NCI-H1048 (cell line): ENCODE measurements at places on chromosomes 16 and 17.

- no peak for DNase-seq
These were observed 219.5 kb downstream of the NTN1 start for GRCh38 chr17:9240659-9241370.

DNA sequence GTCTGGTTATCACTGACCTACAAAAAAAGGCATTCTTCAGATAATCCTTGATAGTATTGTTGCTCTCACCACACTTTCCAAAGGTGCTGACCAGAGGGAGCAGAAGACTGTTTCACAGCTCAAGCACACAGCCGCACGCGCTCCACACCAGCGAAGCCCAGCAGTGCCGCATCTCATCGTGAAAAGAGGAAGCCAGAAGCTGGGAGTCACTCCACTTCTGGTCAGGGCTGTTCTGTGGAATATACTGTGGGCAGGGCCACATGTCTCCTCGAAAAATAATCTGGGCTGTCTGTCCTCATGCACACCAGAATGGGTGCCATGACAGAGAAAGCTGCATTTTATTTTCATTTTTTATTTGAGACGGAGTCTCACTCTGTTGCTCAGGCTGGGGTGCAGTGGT is 7.3 kb upstream of the PRSS36 start:
- DNase-seq: no peak

DNA sequence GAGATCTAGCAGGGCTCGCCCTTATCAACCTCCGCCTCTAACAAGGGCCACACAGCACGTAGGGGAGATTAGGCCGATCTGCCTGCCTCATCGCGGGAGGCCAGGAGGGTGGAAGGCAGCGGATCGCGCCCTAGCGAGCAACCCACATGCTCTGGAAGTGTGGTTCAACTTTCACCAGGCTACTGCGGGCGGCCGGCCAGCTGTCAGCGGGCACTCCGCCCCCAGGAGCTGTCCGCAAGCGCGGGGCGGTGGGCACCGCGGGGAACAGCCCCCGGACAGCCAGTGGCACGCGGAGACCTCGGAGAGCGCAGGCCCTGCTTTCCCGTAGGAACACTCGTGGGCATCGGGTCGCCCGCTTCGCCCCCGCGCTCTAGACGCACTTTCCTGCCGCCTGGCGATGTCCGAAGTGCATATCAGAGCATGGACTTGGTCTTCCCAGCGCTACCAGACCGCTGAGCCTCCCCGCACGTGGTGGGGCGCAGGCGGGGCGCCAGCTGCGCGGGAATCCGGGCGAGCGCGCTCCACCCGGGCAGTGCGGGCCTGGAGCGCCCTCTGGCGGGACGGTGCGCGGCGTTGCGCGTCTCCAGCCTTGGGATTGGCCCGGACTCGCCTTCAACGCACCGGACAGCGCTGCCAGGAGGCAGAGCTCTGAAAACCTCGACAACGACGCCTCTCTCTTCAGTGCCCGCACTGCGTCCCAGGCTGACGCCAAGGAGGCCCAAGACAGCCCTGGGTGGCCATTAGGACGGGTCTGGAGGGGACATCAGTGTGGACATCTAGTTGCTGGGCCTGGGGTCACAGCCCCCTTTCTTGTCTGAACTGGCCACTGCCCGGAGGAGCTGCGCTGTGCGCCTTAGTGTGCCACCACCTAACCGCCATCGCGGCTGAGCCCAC is 3.6 kb upstream of the ZNHIT3 start:
- DNase-seq: peak; percentile 49

- DNase-seq: no peak
These were observed 57.2 kb downstream of the MEOX1 start for GRCh38 chr17:43604549-43604948.

DNA sequence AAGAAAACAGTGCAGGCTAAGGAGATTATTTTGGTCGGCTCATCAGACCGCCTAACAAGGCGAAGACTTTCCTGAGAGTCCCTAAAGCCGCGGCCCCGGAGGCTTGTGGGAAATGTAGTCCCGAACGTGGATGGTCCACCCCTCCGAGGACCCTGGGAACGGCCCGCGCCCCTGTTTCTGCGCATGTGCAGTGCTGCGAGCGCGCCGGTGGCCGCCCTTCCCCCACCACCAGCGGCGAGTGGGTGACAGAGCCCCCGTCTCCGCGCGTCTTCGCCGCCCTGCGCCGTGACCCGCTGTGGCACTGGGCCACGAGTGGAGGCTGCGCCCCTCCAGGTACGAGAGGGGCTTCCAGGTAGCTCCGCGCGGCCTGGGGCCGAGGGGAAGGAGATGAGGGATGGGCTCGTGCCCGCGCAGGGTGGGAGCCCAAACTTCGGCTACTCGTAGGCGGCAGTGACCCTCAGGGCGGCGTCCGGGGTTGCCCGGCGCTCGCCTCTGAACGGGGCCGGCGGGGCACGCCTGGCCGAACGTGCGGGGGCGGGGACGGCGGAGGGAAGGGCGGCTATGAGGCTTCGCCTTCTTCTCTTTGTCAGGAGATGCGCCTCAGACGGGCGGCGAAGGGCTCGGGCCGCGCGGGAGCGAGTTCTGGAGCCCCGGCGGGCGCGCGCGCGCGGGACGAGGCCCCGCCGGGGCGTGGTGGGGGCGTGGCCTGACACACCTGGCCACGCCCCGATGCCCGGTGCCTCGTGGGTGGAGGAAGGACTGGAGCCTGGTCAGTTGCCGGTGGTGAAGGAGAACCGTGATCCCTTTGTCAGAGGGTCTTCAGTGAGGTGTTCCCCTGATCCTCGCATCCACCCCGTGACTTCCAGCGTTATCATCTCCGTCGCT is at the start of gene ZFP1:
ZFP1 (plus strand) TSS at position 214 of the 885 bp plus-strand sequence. CDS start 4,428 bp downstream, outside the sequence.
- DNase-seq: peak; percentile 33

GRCh38 chr17:71099003-71099714 is 929.8 kb downstream of the KCNJ2 start:
- DNase-seq: no peak

GRCh38 chr16:79122343-79122742 is 478.2 kb downstream of the MAF start:
- DNase-seq: no peak

GRCh38 chr17:39223907-39224777 is 1.6 kb downstream of the STAC2 start:
- no peak for DNase-seq

DNA sequence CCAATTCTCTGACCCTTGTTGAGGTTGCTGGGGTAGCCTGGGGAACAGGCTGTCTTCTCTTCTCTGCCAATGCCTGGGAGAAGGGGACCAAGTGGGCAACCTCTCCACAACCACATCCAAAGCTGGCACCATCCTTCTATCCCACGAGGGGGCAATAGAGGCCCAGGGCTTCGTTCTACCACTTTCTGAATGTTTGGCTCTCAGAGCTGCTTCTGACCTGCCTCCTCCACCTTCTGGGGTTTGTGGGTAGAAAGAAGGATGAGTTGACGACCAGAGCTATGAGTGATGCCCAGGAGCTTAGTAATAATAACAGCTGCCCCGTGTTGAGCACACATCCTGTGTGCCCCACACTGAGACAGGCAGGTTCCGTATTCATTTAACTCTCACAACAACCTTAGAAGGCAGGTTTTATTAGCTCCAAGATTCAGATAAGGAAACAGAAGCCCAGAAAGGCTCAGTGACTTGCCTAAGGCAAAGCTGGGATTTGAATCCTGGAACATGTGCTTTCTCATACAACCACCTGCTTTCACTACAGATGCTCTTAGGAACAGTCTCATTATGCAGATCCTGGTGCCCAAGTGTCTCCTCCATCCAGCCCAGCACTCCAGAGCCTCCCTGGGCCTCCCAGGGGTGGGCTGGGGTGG is 11.1 kb downstream of the TSPOAP1 start:
- DNase-seq: no peak

DNA sequence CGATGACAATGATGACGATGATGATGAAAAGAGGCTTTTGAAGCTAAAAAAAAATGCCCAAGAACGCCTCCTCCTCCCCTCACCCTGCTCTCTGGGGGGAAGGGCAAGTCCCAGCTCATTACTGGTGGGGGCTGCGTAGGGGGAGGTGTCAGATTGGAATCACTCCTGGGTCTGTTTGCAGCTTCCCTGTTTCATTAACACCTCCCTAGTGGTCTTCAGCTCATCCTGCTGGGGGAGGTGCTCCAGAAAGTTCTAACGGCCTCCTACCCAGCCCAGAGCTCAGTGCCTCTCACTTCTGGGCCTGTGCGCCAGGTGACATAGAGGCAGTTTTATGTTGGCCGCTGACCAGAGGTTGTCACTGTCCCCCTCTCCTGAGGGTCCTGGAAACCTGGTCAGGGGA is 12.7 kb downstream of the MRM1 start:
- no peak for DNase-seq

DNA sequence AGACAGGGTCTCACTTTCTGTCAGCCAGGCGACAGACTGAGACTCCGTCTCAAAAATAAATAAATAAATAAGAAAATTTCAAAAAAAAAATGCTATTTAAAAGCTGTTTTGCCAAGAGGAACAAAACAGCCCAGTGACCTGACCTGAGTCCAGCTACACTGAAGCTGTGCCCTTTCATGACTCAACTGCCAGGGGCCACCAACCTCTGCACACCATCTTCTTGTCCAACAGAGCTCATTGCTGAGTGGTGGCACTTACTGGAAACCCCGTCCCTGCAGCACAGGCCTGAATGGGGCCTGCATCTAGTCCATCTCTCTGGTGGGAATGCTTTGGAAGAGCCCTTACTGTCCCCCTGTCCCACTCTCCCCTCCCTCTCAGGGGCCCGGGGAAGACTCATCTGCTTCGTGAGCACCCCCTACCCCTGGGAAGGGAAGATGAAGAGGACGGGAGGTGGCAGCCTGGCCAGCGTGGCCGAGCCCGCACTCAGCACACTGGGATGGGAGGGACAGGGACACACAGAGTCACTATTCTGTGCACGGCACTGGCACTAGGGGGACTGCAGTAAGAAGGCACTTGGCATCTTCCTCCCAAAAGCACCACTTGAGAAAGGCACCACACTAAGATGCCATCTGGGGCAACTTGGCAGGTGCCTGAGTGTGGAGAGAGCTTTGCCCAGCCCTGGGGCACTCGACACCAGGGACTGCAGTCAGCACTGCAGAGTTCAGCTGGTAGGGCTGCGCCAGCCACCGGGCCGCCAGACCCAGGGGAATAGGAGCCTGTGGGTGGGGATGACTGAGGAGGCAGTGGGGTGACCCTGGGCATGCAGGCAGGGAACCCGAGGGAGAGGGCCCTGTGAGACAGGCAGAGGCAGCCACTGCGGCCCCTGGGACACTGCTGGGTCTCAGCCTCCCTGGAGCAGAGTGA is 13.5 kb downstream of the FBXO31 start:
- DNase-seq: no peak

GRCh38 chr16:22633799-22634198 is 123.1 kb downstream of the NPIPB5 start:
- no peak for DNase-seq

DNA sequence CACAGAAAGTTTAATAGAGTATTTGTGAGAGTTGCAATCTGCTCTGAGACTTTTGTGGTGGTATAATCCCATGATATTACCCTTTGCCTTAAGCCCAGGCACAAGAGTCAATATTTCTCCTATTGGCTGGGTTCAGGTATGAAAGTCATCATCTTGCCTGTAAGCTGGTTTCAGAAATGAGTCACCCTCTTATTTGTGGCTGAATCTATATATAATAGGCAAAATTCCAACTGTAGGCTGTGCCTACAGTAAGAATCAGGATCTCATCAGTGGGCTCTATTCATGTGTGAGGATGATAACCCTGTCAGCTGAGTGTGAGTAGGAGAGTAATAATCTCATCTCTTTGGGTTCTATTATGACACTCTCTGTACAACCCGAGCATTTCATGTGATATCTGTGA is 2103.1 kb downstream of the TP53TG3F start:
- no peak for DNase-seq

- DNase-seq: no peak
These were observed at the start of gene EPX for GRCh38 chr17:58192612-58193011. Gene EPX (plus strand): TSS chr17:58192726. CDS start chr17:58192847, 121 bp downstream.

- DNase-seq: no peak
These were observed 51.6 kb downstream of the N4BP1 start for GRCh38 chr16:48558371-48558841.
